Testis (tissue), 5 donors: ENCODE measurements at places on chromosomes 11 and 22.
A peak's percentile ranks its signal among the peaks of the same experiment; 100 is the strongest.

DNA sequence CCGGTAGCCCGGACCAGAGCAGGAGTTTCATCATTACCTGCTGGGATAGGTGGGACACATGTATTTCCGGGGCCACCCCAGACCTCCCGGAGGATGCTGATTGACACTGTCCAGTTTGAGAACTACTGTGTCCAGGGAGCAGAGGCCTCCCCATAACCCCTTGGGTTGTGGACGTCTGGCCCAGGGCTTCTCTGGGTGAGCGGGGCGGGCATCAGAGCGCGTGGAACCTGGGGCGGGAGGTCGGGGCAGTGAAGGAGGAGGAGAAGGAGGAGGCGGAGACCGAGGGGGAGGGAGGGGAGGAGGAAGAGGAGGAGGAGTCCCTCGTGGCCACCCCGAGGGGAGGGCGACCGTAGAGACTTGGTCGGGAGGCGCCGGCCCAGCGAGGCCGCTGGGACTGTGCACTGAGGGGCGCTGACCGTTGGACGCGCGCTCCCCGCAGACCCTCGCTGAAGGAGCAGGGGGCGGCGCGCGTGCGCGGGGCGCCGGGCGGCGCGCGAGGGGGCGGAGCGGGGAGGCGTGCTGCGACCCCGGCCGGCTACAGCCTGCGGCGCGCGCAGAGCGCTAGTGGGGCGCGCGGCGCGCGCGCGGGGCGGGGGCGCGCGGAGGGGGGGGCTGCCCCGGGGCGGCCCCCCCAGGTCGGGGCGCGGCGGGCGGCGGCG lies at the start of gene GRK3:
Gene GRK3, plus strand, starts transcription at position 356 of the 659 bp plus-strand sequence. CDS start 366 bp downstream, outside the sequence.
- DNase-seq: peak; percentile 77

DNA sequence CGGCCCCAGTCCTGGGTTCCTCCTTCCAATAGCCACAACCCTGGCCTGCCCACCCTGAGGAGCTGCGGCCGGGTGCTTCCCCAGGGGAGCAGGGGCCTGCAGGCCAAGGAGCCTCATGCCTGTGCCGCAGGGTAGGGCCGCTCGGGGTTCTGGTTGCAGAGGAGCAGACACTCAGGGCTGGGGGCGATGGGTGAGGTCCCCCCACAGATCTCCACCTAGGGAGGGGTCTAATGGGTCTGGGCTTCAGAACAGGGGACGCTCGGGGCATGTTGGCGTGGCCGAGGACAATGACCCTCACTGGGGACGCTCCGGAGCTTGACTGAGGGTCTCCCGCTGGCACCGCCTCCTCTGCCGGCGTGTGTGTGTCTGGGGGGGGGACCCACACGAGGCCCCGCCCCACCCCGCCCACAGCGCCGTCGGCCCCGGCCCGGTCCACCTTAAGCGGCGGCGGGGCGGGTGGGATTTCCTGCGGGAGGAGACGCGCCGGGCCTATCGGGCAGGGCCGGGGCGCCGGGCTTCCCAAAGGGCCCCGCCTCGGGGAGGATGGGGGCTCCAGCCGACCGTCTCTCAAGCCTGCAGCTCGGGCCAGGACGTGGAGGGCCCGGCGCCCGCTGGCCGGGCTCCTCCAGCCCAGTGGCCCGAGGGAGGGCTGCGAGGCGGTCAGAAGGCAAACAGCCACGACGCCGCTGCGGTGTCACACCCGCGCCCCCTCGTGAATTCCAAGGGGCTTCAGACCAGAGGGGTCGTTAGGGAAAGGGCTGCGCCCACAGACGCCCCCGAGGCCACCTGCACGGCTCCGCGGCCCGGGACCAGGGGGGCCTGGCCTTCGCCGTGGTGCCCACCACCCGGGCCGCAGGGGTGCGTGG lies 640 bp upstream of the ZDHHC8 start:
- peak; percentile 91 for DNase-seq

DNA sequence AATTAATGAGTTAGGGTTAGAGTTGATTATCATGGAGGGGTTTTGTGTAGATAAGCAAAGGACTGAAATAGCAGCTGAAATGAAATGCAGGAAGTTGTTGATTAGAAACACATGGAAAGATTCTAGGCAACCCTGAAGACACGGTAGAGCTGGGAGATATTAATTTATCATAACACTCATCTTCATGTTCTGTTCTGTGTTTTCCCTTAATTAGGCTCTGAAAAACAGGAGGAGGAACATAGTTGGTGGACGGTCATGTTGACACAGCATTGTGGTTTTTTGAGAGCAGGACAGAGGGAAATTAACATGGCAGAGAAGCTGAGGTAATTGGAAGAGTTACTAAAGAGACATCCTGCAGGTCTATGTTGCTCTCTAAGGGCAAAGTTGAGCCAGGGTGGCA lies 138.8 kb upstream of the UBASH3B start:
- no peak for DNase-seq

GRCh38 chr11:2295971-2296912 lies 5.5 kb downstream of the C11orf21 start:
- DNase-seq: peak; percentile 10

- no peak for DNase-seq
Measured at GRCh38 chr11:118615282-118615975, 8.0 kb downstream of the PHLDB1 start.

DNA sequence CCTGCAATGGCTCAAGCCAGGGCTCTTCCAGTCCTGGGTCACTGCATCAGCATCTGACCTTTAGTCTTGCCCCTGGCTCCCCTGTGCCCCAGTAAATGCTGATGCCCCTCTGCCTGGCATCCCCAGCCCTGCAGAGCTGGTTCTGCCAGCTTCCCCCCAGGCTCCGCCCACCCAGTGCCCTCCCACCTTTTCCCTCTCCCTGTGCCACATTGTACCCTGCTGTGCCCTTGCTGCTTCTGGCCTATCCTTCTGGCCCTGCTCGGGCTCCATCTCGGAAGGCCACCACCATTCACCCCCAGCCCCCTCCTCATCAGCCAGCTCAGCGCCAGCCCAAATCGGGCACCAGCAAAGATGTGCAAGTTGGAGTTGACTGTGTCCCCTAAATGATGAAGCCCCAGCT lies 7.4 kb downstream of the CAPN5 start:
- DNase-seq: no peak

DNA sequence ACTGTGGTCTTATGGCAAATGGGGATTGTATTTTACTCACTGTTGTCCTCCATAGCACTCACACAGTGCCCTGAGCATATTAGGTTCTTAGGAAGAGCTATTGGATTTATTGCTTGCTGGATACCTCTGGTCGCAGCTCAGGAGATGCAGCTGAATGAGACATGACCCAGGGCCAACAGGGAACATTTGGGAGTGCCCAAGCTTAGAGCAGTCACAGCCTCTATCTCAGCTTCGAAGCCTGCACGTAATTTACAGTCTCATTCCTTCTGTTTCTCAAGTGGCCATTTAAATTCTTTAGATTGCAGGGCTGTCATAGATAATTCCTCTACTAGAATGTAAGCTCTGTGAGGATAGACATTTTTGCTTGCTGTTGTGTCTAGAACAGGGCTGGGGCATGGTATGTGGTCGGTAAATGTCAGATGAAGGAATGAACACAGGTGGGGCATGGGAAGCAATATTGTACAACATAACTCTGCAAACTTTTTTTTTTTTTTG lies 192.8 kb downstream of the GRIK4 start:
- no peak for DNase-seq

DNA sequence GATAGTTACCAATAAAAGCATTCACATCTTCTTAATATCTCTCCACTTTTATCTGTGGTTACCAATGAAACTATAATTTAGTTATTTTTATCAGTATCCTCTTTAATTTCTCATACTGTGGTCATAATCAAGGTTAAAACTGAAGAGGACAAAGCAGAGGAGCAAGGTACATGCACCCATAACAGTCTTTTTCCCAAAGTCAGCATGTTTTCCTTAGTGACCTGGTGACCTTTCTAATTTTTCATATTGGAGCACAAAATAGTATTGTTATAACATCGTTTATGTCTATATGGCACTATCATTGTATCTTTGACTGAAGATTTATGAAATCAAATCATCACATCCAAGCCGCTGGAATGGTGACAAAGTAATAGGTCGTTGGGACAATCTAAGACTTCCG lies 51.5 kb upstream of the CHORDC1 start:
- DNase-seq: no peak

DNA sequence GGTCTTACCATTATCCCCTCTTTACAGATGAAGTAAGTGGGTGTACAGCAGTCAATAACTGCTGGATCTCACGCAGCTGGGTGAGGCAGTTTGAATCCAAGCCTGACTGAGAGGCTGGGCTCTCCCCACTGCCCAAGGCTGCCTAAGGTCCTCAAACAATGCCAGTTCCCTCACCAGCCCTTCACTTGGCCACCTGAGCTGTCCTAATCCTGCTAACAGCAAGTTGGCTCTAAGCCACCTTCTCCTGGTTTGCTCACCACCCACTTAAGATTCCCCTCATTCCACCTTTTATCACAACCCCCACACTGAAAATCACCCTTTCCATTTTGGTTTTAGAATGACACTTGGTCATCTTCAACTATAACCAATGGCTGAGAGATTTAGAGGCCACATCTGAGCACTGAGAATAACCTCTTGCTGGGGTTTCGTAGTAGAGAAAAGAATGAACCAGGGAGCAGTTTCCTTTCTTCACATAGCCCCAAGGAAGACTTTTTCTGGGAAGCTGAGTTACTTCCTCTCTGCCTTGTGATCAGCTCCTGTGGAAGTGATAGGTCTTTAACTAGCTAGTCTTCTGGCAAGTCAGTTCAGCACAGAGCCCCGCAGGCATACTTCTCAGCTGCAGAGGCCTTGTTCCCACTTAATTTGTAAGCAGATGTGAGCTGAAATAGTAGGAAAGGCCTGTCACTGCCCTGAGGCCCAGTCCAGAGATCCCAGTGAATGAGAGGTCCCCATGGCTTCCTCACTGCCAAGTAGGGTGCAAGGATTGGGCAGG lies 57.8 kb upstream of the TTC12 start:
- DNase-seq: no peak

GRCh38 chr11:131077340-131077739 lies 161.1 kb upstream of the SNX19 start:
- no peak for DNase-seq

DNA sequence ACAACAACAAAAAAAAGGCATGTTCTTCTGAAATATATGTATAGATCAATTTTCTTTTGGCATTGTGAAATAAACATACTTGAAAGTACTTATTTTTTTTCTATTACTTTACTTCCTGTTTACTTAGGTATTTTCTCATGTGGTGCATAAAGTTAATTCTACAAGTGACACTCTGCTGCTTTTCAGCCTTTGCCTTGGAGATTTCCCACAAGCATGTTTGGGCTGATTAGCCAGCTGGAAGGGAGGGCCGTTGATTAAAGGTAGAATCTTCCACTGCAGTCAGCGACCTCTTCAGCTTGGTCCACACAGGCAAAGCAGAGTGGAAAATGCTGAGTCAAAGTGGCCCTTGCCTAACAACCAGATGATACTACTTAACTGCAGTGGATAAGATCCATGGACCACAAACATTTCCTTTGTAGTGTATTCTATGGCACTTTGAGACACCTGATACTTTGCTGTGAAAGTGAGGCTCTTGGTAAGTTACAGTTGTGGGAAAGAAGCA lies 176.0 kb downstream of the ARHGAP42 start:
- DNase-seq: peak; percentile 15

- DNase-seq: no peak
Measured at GRCh38 chr11:124942466-124943253, 6.8 kb upstream of the HEPACAM start.

DNA sequence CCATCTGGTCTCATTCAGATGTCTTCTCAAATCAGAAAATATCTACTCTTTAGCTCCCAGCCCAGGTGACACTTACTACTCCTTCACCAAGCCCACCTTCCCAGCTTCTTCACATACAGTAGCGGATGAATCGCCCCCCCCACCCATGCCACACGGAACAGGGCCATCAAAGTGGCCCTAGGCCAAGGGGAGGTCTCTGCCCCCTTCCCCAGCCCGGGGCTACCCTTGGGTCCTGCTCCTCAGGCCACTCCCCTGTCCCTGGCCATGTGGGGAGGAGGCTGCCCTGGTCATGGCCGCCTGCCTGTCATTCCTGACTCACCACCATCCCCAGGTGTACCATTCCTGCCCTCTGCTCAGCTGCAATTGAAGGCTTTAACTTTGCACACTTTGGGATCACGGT lies 142.8 kb downstream of the NECTIN1 start:
- no peak for DNase-seq

DNA sequence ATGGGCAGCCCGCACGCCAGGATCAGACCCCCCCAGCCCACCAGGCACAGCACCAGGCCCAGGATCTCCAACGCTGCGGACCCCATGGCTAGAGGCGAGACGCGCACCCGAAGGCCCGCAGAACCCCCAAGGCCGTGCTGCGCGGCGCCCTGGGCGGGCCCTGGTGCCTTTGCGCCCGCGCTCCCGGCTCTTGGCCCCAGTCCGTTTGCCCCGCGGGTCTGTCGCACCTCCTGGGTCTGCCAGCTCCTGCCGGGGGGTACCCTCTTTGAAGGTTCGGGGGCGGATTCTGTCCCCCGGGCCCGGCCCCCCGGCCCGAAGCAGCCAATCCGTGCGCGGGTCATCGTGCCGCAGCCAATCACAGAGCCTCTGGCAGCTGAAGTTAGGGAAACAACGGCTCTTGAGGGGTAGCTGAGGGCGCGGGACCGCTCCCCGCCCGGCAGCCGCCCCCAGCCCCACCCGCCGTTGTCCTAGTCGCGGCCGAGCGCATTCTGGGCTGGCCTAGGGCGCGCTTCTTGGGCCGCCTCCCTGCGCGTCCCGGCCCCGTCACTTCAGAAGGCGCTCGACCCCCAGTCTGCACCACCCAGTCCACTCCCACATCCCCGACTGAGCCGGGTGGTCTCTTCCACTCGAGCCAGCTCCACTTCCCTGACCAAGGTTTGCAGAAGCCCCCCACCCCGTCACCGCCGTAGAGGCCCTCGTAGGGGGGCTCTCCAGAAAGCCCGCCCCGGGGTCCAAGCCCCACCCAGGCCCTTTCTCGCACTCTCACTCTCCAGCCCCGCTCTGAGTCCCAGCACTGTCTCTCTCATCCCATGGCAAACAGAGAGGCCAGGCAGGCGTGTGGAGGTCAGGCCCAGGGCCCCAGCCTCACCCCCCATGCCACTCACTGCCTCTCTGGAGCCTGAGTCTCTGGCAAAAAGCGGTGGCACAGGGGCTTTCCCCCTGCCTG lies at the start of gene CLDN5:
Gene CLDN5, minus strand, starts transcription at position 241 of the 946 bp plus-strand sequence. Its CDS starts 155 bp downstream, at position 86.
- DNase-seq: peak; percentile 58

GRCh38 chr11:43541993-43542392 lies 138.5 kb upstream of the HSD17B12 start:
- DNase-seq: peak; percentile 49

GRCh38 chr11:86723281-86723680 lies 50.9 kb upstream of the ME3 start:
- DNase-seq: no peak

DNA sequence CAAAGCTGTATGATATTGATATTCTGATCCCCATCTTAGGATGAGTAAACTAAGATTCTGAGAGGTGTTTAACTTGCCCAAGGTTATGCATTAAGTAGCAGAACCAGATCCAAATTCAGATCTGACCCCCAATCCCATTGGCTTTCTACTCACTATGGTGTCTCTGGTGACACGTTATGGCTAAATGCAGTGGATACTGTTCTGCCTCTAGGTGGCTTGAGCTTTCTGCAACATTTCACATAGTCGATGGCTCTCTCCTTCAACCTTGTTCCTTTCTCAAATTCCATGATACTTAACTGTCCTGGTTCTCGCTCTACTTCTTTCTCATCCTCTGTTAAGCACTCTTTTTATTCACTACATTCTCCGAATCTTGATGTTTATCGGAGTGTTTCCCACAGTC lies 9.4 kb downstream of the C11orf97 start:
- DNase-seq: no peak

GRCh38 chr11:92841719-92842118 lies 127.7 kb upstream of the MTNR1B start:
- DNase-seq: no peak
